ENCODE measurements at places on chromosomes 16 and 17.

GRCh38 chr16:22313876-22314470 is 16.8 kb downstream of the POLR3E start:
- DNase-seq: peak; percentile 48

DNA sequence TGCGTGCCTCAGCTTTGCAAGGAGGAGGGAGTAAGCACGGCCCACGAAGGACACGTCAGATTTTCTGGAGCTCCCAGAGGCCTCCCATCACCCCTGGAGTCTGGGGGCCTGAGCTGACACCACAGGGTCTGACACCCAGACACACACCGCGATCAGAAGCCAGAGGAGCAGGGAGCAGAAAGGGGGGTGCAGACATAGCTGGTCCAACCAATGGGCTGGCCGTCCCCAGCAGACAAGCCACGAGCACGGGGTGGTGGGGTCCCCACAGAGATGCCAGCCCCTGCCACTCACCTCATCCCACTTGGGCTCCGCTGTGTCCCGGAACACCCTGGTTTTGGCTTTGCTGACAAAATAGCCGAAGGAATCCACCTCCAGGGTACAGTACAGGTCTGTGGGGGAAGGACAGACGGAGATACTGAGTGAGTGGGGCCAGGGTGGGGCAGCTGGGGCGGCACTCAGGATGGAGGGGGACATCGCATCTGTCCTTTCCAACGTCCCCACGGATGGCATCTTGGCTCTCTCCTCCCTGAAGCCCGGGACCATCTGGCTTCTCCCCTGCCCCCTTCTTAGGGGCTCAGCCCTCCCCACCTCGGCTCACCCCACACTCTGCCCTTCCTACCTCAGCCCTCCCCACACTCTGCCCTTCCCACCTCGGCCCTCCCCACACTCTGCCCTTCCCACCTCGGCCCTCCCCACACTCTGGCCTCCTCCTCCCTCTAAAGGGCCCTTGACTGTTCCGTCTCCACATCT is 53.5 kb downstream of the TIMM22 start:
- no peak for DNase-seq

- DNase-seq: no peak
Measured at GRCh38 chr17:47243737-47244598, 9.7 kb upstream of the ITGB3 start.

DNA sequence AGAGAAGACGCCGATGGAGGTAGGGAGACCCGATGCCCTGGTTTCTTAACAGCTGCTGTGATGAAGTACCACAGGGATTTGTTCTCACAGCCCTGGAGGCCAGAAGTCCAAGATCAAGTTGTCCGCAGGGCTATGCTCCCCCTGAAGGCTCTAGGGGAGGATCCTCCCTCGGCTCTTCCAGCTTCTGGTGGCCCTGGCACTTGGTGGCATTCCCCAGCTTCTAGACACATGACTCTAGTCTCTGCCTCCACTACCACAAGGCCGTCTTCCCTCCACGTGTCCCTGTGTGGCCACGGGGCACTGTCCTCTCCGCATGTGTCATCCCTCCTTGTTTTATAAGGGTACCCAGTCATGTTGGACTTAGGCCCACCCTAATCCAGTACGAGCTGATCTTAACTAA is 375.2 kb downstream of the SLC39A11 start:
- DNase-seq: no peak

- DNase-seq: no peak
Measured at GRCh38 chr17:76264425-76264754, 758 bp upstream of the UBALD2 start.

DNA sequence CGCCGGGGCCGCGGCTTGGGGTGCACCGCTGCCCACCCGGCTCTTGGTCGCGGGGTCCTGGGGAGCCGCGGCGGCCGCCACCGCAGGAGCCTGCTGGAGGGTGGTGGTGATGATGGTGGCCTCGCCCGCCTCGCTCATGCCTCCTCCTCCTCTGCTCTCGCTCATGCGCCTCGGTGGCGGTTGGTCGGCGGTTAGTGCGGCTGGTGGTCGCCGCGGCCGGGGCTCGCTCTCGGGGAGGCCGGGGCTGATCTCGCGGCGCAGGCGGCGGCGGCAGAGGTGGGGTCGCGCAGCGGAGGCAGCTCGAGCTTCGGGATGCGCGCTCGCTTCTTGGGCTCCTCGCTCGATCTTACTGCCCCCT is 41.6 kb downstream of the AHSP start:
- no peak for DNase-seq
